ENCODE measurements at places on chromosomes 13 and 19. TPM values are rescaled to one million over a fixed set of nuclear protein-coding genes. Genes with fewer than 3 reads are reported as not detected.

DNA sequence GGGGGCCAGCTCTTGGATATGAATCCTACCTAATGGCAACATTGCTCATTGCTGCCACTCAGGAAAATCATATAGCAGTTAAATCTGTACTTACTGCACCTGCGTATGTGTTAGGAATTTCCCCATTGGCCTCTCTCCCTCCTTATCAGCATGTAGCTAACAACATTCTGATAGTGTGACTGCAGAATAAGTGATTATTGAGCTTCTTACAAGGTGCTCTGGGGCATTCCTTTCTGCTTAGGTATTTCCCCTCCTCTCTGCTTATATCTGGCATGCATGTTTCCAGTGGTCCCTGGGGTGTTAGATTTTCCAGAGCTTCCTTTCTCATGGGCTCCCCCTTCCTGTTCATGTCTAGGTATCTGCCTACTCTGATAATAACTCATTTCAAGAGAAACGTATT lies 414.1 kb upstream of the SLITRK1 start:
- DNase-seq = no peak

- peak; percentile 92 for DNase-seq
Observed at GRCh38 chr19:48588670-48589401, 17.7 kb upstream of the SPACA4 start.

GRCh38 chr19:36819130-36819630 lies 19.0 kb downstream of the ZNF790 start:
- no peak for DNase-seq

GRCh38 chr19:5073153-5073844 lies 104.4 kb downstream of the KDM4B start:
- no peak for DNase-seq

The TEX101 gene
- total RNA-seq = not detected

DNA sequence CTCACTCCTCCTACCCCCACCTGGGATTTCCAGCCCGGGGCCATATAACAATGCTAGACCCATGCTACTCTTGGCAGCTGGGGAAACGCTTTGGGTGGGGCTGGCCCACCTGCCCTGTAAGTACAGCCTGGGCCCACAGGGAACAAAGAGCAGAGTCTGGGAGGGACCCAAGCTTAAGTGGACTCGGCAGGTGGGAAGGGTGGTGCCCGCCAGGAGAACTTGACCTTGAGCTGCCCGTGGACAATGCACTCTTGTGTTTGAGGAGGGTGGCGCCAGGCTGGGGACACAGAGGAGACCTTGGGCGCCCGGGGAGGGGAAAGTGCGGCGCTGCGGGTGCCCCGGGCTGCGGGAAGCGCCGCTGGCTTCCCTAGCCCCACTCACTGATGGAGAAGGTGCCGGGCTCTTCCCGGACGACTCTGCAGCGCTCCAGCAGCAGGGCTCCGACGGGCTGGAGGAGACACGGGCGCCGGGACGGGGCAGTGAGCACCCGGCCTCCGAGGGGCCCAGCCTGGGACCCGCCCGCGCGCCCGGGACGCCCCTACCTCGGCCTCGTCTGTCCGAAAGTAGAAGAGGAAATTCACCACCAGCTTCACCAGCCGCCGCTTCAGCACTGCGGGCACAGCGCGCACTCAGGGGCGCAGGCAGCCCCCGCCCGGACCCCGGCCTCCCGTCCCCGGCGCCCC lies 607 bp downstream of the PLEKHJ1 start:
- peak; percentile 48 for DNase-seq

DNA sequence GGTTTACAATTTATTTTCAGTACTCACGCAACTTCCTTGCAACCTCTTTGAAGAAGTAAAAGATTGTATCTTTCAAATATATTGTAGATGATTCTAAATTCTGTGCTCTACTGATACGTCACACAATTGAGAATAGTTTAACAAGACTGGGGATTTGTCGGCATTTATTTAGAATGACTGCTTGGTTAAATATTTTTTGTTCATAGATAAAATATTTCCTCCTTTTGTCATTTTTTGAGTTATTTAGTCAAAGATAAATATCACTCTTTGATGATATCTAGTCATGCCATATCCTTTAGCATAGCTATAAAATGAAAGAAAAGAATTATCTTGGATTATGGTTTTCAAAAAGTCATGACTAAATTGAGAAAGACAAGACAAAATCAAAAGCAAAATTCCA lies 2747.8 kb downstream of the PCDH9 start:
- no peak for DNase-seq

DNA sequence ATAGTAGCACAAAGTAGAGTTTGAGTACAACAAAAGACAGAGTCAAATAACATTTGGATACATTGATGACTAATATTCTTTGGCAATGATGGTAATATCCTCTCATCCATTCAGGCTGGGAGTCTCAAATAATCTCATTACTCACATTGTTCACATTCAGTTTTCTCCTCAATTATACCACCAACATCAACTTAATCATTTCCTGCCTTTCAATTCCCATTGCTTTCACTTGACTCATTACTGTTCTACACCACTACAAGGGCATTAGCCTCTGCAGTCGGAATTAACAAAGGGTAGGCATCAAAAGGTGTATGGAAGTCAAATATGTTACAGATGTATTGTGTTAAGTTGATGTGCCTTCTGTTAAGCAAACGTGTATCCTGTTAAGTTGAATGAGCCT lies 518.4 kb upstream of the SLITRK1 start:
- DNase-seq = no peak

The KLF16 gene
- total RNA-seq = 5.6 TPM

GRCh38 chr13:112072534-112073244 lies 5.7 kb downstream of the SOX1 start:
- DNase-seq = no peak

DNA sequence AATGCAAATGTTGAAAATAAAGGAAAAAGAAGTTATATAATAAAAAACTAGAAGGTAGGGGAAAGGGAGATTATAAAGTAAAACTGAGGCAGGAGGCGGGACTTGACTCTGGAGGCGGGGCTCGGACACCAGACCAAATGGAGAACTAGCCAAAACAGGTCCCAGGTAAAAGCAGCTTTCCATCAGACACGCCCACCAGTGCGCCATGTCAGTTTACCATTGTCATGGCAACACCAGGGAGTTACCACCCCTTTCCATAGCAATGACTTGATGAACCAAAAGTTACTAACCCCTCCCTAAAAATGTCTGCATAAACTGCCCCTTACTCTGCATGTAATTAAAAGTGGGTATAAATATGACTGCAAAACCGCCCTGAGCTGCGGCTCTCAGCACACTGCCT lies 70.9 kb downstream of the PEPD start:
- no peak for DNase-seq

GRCh38 chr13:104256701-104257100 lies 1190.5 kb upstream of the SLC10A2 start:
- no peak for DNase-seq

GRCh38 chr19:34306213-34306661 lies 51.9 kb downstream of the GARRE1 start:
- DNase-seq = no peak

- peak; percentile 48 for DNase-seq
Observed at GRCh38 chr19:13441810-13442512, 64.3 kb downstream of the CACNA1A start.

The GZMM gene
- not detected for total RNA-seq

DNA sequence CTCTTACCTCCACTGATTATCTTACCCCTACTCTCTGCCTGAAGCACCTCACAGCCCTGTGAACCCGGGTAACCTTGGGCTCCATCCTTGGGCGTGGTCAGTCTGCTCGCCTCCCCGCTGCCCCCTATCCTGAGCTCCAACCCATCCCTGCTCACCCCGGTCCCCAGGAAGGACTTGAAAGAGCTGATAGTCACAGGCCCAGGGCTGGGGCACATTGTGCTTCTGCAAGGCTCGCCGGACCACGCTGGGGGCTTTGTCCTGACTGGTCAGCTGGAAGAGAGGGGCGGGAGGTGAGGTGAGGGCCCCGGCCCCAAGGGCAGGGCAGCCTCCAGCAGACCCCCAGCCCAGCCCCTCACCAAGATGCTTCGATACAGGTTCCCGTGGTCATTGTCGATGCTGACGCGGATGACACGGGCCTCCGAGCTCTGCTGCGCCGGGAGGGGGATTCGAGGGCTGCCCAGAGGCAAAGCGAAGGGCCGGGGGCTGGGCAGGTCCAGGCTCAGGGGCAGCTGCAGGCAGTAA lies 13.0 kb upstream of the EPOR start:
- no peak for DNase-seq

The C19orf85 gene
- not detected for total RNA-seq

DNA sequence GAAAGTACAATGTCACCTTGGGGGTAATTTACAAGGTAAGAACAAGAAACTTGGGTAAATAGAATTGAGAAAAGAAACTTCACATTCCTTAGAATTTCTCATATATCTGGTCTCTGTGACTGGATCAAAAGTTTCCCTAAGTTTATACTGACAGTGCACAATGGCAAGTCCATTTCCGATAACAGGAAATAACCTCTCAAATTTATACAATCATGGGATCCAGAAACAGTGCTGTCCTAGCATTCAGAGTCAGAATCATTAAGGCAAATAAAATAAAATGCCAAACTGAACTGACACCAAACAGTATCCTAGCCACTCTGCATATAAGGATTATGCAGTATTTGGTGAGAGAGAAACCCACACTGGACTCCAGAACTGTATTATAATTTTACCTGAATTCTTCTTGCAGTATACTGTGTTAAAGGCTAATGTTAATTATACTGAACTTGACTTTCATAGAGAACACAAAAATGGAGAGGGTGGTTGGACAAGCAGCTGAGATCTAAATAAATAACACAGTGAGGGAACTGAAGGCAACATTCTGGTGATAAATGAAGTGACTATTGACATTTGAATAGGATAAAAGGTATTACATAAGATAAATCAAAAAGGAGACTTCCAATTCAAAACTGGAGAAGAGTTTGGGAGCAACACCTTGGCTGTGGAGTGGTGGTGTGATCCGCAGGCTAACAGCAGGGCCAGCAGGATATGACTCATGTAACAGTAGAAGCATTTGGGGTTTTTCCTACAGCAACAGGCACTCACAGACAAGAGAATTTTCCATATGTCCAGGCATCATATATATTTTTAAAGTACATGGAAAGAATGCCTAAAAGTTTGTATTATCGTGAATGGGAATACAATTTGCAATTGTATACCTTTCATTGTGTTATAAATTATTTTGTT lies 932.5 kb upstream of the MIR17HG start:
- DNase-seq = peak; percentile 48

The ZNF57 gene
- 3.3 TPM for total RNA-seq

The ZNF816 gene
- total RNA-seq = 9.5 TPM

Measured in SJSA1 (cell line).